ENCODE measurements at places on chromosomes 5 and 9.

DNA sequence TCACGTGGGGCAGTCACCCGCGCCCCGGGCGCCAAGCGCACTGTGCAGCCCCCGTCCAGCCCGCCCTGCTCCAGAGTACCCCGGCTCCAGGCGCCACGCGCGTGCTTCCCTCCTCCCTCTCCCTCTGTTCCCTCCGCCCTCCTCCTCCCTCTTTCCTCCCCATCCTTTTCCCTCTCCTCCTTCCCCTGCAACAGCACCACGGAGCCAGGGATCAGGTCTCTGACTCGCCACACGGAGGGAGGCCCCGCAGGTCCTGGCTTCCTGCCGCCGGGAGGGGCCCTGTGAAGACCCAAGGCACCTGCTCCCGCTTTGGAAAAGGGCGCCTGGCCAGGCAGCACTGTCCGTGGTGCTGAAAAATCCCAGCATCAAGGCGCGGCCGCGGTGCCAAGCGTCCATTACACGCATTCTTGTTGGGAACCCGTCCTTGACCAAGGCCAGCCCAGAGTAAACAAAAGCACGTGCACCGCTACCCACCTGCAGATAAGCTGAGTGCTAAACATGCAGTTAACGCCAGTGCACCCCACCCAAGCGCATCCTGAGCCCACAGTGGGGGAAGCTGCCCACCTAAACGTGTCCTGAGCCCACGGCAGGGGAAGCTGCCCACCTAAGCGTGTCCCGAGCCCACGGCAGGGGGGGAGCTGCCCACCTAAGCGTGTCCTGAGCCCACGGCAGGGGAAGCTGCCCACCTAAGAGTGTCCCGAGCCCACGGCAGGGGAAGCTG, 21.7 kb downstream of the SLC6A18 start:
- no peak for DNase-seq

DNA sequence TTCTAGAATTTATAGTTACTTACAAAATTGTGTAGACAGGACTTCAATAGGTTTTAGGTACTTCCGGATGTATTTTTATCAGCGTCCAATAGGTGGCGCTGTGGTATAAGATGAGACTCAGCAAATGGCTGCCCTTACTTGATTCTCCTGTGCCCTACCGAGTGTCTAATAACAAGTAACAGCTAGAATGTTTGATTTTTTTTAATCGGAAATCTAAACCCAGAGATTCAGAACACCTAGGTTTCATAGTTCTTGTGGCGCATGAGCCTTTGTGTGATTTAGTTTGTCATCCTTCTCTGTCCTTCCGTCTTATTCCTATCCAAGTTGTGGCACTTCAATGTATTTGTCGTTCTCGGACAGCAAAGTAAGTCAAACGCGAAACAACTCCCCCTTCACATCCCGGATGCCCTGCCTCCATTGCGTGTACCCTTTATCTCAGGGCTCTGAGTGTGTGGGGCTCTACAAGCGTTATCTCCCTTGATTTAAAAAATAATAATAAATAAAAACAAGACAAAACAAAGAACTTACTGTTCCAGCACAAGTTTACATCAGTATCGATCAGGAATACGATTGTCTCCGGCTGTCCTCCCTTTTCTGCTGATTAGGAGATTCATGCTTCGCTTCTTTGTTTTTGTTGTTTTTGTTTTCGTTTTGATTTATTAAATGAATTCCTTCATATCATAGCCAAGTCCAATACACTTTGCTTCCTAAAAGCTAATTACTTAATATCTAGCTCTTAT, 50.7 kb upstream of the SLC30A5 start:
- DNase-seq, result peak; percentile 95

GRCh38 chr5:6739603-6740002, 26.4 kb downstream of the TENT4A start:
- no peak for DNase-seq

DNA sequence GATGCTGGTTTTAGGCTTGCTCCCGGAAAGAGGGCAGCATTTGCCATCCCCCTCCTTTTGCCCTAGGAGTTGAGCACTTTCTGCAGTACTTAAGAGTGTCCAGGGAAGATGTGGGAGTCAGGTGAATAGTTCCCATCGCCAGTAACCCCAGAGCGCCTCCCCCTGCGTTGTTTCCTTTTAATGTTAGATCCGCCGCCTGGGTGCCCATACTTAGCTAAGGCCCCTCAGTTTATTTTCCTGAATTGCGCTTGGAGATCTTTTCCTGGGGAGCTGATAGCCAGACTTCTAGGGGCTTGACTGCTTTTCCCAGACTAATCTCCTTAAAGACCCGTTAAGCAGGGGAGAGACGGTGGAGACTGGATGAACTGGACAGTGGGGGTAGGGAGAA, 377 bp upstream of the PCDHAC2 start:
- no peak for DNase-seq

GRCh38 chr5:170182491-170182890, 50.3 kb upstream of the C5orf58 start:
- DNase-seq, result no peak

- no peak for DNase-seq
These were observed 312.0 kb upstream of the RGMB start for GRCh38 chr5:98461485-98461884.

DNA sequence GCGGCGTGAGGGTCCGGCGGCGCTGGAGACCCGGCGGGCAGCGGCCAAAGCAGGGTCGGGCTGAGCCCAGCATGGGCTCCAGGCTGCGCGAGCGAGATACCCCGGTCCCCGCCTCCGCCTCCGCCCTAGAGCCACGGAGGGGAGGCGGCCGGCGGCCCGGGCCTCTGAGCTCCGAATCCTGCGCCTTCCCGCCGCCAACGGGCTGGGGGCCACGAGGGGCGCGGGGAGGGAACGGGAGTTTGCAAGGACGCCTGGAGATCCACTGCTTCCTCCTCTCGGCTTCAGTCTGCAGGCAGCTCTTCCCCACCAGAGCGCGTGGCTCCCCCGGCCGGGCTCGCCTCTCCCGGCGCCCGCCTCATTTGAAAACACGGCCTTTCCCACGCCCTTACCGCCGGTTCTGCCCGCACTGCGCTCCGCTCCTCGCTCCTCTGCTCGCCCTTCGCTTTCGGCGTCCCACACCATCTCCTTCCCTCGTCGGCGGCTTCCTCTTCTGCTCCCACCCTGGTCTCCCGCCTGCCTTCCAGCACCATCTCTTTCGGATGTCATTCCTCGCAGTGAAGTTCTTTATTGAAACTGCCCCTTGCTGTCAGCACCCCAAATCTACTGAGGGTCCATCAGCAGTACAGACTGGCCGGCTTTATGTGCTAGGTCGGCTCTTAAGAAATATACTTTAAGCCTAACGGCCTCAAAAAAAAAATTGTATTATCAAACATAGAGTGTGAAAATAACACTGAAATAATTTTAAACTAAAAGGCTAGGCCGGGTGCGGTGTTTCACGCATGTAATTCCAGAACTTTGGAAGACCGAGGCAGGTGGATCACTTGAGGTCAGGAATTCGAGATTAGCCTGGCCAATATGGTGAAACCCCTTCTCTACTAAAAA, 105.0 kb upstream of the FAM120A start:
- no peak for DNase-seq
